ENCODE measurements at places on chromosomes 2 and 18.

GRCh38 chr2:45178854-45179253 lies 169.6 kb upstream of the SIX2 start:
- no peak for DNase-seq

DNA sequence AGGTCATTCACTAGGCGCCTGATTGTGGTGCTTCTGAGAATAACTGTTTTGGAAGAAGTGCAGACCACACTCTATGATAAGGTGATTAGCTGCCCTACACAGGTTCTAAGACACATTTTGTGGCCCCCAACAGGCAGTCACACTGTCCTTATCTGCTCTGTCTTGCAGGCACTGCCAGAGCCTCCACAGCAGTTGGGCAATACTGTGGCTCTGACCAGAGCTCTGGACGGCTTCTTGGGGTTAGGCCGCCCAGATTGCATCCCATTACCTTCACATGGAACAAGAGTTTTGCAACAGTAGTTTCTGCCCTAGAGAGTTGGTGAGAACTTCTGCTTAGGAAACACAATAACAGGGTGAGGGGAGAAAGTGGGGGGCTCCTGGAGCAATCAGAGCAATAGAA lies 22.7 kb downstream of the RUFY4 start:
- DNase-seq, result no peak

DNA sequence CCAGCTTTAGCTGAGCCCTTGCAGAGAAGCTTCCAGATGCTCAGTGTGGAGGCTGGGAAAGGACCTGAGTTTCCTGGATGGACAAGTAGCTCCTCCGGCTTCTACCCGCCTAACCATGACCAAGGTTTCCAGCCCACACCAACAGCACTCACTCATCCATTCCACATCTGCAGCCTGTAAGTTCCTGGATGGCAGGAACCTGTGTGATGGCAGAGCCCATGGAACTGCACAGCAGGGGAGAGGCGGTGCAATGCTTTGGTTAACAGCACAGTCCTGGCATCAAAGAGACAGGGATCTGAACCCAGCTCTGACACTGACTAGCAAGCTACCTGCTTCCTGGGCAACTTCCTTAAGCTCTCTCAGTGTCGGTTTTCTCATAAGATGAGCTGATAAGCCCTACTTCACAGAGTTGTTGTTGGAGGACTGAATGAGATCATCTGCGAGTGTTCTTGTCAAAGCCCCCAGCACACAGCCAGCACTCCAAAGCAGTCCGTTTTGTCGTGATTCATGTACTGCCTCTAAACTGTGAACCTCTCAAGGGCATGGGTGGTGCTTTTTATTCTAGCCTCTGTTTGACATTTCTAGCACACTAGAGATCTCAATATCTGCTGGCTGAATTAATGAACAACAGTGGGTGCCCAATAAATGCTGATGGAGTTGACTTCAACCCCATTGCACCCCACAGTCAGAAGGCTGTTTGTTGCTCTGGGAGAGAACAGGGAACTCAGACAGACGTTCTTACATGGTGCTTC lies 41.6 kb upstream of the OTOF start:
- DNase-seq, result peak; percentile 56

DNA sequence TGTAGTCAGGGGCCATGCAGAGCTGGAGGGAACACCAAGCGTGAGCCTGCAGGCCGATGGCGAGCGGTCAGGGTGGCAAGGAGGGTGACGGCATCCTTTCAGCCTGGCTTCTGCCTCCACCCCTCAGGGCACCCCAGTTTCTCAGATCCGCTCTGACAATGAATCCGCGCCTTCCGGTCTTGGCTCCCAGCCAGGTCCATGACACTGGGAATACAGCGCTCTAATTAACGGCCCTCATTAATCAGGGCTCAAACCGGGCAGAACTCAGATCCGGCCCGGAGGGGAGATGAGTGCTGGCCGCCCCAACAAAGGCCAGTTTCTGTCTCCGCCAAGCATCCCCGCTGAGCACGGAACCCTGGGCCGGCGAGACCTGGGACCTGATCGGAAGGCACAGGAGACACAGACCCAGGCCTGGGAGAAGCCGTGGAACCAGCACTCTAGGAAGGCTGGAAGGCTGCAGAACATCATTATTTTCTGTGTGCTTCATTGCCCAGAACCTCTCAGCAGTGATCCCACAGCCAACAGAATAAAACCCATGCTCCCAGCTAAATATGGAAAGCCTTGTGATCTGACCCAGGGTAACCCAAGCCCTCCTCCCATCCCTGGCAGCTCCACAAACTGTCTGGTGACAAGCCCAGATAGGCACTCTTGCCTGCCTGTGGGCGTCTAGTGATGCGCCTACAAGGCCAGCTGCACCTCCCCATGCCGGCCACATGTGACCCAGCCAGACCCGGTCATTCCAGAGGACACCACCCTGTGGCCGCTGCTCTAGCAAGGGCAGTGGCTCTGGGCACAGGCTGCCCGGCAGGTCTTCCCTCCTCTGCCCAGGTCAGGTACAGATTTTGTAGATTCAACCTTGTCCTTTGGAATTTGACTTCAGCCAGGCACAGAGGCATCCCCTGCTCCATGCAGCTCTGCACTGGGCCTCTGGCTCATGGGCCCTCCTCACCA lies 438.7 kb upstream of the MYT1L start:
- DNase-seq, result no peak

DNA sequence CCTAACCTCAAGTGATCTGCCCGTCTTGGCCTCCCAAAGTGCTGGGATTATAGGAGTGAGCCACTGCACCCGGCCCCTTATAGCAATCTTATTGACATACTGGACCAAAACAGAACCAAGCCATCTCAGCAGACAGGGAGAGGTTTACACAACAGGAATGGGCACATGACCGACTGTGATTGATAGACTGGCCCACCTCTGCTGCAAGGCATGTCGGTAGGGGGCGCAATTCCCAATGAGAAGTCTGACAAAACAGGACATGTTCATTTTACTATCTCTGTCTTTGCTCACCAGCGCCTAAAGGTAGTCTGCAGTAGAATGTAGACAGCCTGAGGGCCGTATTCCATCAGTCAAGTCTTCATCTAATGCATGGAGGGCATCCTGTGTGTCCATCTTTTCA lies 2.0 kb downstream of the LYPD6B start:
- peak; percentile 43 for DNase-seq

GRCh38 chr2:177338177-177338721 lies 54.3 kb upstream of the AGPS start:
- no peak for DNase-seq

DNA sequence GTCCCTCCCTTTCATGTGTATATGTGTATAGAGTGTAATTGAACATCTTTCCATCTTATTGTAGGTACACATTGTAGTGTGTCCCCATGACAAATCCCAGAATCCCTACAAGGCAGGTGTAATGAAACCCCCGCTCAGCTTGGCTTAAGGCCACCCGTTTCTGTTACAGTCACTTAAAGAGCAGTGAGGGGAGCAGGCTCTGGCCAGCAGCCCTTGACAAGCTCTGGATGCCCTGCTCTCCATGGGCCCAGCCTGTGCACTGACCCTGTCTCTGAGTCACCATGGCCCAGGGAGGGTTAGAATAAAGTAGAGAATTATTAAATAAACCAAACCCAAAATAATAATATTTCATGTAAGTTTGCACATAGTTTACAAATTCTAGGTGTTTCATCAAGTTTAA lies 17.2 kb upstream of the MAL start:
- DNase-seq, result no peak

DNA sequence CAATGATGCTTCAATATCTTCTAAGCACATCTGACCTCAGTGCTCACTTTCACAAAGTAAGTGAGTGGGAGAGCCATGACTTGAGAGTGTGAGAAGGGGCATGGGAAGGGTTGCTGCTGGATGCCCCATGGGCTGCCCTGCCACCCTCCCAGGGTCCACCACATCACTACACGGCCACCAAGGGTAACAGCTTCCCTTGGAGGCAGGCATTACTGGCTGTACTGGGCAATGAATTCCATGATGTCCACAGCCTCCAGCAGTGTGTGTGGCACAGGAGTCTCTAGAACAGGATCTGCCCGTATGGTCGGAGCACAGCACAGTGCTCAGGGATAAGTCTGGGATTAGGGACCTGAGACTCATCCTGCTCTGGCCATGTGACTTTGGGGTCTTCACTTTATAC lies 481.0 kb upstream of the MYT1L start:
- DNase-seq, result no peak
